ENCODE measurements at places on chromosomes 16 and 17.

GRCh38 chr16:46916980-46917379, 32.8 kb downstream of the GPT2 start:
- no peak for DNase-seq

DNA sequence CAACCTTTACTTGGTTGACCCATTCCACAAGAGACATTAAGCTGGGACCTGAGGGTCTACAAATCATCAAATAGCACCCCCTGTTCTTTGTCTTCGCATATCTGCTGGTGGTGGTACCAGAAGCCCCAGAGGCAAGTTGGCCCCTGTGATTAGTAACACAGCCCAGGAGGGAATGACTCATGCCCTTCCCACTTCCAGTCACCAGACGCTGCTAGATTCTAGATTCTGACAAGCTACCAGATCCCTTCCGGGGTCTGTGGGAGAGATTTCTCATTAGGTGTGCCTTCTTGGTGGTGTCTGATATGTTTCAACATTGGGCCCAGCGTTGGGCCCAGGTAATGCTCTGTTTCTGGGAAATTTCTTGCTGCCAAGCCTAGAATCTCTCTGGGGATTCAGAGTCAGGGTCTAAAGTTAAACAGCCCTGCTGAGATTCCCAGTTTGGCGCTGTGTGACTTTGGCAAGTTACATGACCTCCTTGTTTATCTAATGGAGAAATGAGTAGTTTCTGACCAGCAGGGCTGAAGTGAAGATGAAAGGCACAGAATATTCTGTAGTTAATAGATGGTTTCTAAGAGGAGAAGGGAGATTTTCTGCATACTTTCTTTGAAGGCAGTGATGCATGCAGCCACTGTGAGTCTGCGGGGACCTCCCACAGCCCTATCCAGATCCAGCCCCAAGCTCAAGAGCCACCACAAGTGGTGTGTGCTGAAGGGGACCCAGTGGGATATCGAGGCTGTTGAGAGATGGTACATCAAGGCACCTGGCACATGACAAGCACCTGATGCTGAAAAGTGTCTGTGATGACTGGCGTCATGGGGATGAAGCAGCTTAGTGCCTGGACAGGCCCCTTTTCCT, 3.9 kb downstream of the TRPV2 start:
- DNase-seq, result peak; percentile 60

GRCh38 chr16:90057738-90058173, 19.4 kb downstream of the PRDM7 start:
- DNase-seq, result peak; percentile 36

DNA sequence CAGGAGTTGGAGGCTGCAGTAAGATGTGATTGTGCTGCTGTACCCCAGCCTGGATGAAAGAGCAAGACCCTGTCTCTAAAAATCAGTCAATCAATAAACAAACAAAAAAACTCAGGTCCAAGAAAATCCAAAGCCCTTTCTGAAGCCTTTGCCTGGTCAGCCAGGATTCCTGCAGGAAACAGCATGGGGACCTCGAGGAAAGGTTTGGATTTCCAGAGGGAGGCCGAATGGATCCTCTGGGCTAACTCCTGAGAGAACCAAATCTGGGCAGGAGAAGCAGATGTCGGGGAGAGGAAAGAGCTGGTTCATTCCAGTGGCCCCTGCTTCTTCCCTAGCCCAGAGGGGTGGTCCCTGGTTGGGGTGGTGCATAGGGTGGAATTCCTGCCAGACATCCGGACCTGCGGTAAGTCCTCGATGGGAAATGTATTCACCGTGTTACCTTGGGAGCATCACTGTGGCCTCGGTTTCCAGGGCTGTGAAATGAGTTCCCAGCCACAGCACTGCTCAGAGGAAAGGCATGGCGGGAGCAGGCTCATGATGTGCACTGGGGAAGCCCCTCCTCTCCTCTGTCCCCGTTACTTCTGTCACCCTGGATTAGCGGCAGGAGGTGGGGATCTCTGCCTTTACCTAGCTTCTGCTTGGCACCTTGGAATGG, 75.1 kb downstream of the CYLD start:
- no peak for DNase-seq

DNA sequence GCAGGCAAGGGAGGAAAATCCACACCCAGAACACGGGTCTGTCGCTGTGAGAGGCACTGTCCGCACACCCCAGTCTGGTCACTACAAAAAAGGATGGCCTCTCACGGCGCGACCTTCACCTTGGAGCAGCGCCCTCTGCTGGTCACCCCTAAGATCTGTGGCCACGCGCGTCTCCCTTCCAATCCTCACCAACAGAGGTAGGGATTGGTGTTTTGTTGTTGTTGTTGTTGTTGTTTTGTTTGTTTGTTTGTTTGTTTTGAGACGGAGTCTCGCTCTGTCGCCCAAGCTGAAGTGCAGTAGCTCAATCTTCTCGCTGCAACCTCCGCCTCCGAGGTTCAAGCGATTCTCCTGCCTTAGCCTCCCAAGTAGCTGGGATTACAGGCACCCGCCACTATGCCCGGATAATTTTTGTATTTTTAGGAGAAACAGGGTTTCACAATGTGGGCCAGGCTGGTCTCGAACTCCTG, 15.0 kb upstream of the C17orf58 start:
- peak; percentile 51 for DNase-seq

GRCh38 chr16:69003500-69003899, 102.0 kb upstream of the HAS3 start:
- no peak for DNase-seq

DNA sequence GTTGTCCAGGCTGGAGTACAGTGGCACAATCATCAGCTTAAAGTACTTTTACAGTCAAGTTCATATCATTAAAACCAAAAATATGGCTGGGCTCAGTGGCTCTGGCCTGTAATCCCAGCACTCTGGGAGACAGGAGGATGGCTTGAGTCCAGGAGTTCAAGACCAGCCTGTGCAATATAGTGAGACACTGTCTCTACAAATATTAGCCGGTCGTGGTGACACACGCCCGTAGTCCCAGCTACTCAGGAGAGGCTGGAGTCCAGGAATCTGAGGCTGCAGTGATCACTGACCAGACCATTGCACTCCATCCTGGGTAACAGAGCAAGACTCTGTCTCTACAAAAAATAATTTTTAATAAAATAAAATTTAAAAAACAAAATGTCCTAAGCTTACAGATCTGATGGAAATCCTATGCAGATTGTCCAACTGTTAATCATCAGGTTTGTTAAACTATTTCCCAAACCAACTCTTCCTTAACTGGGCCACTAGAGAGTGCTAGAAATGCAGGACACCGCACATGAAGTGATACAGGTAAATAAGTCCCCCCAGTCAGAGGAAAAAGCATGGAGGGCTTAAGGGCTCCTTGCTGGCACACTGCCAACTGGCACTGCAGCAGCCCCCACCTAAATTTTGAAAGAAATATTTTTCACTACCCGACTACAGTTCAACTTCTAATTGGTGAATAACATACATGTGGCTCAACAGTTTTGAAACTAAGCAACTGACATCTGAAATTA, 2.8 kb downstream of the USP22 start:
- DNase-seq, result no peak

DNA sequence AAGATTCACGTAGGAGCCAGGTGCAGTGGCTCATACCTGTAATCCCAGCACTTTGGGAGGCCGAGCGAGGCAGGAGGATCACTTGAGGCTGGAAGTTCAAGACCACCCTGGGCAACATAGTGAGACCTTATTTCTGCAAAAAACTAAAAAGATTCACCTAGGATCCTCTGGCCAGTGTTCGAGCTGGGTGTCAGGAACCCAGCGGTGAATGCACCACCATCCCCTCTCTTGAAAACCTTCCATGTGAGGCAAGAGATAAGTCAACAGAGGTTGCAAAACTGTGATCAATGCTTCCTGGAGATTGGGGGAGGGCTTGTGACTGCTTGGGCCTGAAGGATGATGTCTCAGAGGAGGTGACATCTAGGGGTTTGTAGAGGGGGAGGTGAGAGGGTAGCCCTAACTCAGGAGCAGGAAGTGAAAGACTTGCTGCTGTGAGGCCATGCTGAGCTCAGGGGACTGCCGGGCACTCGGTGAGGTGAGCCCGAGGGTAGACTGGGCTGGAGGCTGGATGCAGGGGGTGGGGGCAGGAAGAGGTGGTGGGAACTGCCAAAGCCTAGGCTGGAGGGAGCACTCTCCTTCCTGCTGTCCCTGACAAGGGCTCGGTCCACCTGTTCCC, 11.7 kb downstream of the GJD3 start:
- DNase-seq, result no peak
